ENCODE measurements at places on chromosomes 1 and 21.
A peak's percentile ranks its signal among the peaks of the same experiment; 100 is the strongest.

- DNase-seq: no peak
Observed at GRCh38 chr1:43338001-43338400, 383 bp downstream of the MPL start.

DNA sequence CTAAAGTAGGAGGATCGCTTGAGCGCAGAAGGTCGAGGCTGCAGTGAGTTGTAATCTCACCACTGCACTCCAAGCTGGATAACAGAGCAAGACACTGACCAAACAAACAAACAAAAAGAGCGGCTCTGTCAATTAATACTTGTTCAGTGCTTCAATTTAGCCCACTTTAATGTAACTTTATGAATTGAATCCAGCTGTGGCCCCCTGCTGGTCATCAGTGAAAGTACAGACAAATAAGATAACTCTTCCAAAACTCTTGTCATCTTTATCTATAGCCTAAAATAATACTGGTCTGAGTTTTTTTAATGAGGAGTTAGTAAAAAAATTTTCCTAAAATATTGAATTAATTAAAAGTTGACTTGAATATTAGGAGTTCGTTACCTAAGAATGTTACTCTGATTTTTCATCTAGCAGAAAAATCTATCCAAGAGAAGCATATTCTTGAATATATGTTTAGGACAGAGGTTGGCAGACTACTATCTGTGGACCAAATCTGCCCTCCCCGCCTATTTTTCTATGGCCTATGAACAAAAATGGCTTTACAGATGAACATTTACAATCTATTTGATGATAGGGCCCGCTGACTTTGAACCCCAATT is 26.1 kb downstream of the ATP5PF start:
- DNase-seq: peak; percentile 55

GRCh38 chr1:163171826-163172225 is 30.9 kb downstream of the RGS5 start:
- no peak for DNase-seq

GRCh38 chr1:164783778-164784555 is 225.0 kb downstream of the PBX1 start:
- DNase-seq: no peak

GRCh38 chr1:223683586-223684487 is 18.3 kb upstream of the CAPN8 start:
- peak; percentile 59 for DNase-seq

DNA sequence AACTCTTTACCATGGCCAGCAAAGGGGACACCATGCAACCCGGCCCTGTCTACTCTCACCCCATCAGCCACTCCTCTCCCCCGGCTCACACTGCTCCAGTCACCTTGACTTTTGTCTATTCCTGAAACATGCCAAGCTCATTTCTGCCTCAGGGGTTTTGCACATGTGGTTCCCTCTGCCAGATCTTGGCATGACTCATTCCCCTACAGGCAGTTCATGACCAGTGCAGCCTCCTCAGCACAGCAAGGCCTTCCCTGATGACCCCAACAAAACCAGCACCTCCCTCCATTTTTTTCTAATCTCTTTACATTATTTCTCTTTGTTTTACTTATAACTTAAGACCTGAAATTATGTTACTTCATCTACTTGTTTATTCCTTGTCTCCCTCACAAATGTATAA is 58.6 kb upstream of the GJB5 start:
- no peak for DNase-seq

DNA sequence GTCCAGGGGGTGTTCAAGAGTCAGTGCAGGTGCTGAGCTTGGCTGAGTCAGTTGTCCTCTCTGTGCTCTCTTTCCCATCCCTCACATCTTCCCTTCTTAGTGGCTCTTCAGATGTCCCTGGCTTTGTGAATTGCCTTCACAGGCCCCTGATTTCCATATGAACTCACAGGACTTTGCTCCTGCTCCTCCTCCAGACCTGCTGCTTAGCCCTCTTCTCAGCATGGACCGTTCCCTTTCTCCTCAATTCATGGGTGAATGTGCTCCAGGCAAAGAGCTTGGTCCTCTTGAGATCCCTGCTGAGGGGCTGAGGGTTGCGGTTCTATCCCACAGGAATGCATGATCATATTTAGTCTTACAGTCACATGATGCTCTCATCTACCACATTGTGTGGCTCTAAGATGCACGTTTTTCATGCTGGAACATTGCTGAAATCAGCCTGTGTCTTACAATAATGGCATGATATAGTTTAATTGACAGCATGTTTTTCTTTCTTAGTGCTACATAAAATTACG is 30.5 kb downstream of the CACNA1E start:
- no peak for DNase-seq

- no peak for DNase-seq
Observed at GRCh38 chr1:228902781-228903433, 167.6 kb downstream of the RHOU start.

GRCh38 chr1:174289644-174290310 is 130.5 kb downstream of the RABGAP1L start:
- no peak for DNase-seq

GRCh38 chr1:66685265-66685664 is 67.0 kb upstream of the DYNLT5 start:
- DNase-seq: no peak

- no peak for DNase-seq
Observed at GRCh38 chr1:174072581-174072980, 50.4 kb upstream of the RC3H1 start.

Measured in KBM-7 (cell line).